Lung (tissue), 17 donors: ENCODE measurements at places on chromosomes 16 and 17. TPM values are rescaled to one million over a fixed set of nuclear protein-coding genes. Genes with fewer than 3 reads are reported as not detected.

The SPATA32 gene
- 0.21 TPM for total RNA-seq

The RPGRIP1L gene
- total RNA-seq: 10.1 TPM

The CENPN gene
- total RNA-seq: 7.4 TPM

The SMIM36 gene
- total RNA-seq: not detected

The CHAD gene
- total RNA-seq: not detected

The PRAC1 gene
- total RNA-seq: not detected

The XAF1 gene
- 30.3 TPM for total RNA-seq
